ENCODE measurements at places on chromosomes 2 and 18.

DNA sequence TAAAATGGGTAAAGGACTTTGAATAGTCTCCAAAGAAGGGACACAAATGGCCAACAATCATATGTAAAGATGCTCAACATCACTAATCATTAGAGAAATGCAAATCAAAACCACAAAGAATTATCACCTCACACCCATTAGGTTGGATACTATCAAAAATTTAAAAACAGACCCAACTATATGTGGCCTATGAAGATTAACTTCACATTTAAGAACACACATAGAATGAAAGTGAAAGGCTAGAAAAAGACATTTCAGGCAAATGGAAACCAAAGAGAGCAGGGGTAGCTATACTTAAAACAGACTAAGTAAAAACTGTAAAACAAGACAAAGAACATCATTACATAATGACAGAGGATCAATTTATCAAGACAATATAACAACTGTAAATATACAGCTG lies 53.5 kb upstream of the ASPRV1 start:
- DNase-seq = no peak

- DNase-seq = no peak
Observed at GRCh38 chr2:105961599-105962146, 217.0 kb downstream of the NCK2 start.

- DNase-seq = no peak
Observed at GRCh38 chr18:6249170-6249569, 165.5 kb downstream of the L3MBTL4 start.

GRCh38 chr2:38123911-38124310 lies 48.0 kb upstream of the CYP1B1 start:
- DNase-seq = no peak

DNA sequence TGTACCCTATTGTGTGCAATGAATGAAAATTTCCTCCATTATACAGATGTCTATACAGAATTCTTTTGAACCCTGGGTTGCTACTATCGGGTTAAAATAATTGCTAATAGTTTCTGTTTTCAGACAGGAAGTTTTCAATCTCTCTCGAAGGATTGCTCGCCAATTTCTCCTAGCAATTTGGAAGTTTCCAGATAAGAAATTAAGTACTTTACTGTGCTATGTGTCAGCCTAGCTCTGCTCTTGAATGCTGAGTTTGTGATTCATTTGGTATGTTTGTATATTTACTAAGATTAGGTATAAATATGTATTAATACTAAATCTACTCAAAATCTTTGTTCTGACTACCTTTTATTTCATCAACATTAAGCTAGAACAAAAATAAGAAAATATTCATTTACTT lies 74.6 kb upstream of the ARL5A start:
- no peak for DNase-seq

DNA sequence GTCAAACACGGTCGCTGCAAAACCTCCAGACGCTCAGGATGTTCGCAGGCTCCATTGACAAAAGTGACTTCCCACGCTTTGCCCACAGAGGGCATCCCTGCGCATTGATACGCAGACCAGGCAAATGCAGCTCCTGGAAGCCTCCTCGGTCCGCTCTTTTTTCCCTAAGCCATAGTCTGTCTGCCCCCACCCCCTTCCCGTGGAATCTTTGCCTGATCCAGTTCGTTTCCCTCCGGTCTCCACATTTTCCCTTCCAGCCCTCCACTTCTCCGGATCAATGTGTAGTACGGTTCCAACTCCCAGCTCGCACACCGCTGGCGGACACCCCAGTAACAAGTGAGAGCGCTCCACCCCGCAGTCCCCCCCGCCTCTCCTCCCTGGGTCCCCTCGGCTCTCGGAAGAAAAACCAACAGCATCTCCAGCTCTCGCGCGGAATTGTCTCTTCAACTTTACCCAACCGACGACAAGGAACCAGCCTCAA lies at the start of gene DCC:
Gene DCC, plus strand, starts transcription at position 307 of the 481 bp plus-strand sequence. CDS start 591 bp downstream, outside the sequence.
- no peak for DNase-seq

DNA sequence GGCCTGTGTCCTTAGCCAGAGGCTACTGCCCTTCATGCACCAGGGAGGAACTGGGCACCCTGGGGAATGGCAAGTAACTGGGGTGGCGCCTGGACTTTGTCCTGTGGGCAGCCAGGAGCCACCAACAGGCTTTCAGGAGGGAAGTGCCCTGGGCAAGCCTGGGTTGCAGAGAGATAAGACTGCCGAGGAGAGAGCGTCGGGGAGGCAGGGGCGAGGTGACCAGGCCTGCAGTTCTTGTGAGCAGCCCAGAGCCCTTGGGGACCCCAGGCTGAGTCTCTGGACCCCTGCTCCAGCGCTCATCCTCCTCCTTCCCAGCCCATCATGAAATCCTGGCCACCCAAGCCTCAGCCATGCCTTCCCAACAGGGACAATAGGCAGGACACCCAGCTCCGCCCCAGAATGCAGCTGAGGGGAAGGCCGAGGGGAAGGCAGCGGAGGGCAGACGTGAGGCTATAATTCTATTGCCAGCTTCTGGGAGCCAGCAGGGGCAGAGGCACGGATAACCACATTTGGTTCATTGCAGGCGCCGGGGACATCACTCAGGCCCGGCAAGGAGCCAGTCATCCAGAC lies 25.1 kb downstream of the ADRA2B start:
- no peak for DNase-seq

- no peak for DNase-seq
Observed at GRCh38 chr18:56903686-56904085, 243.2 kb upstream of the BOD1L2 start.

GRCh38 chr2:2057125-2057721 lies 273.9 kb downstream of the MYT1L start:
- peak; percentile 82 for DNase-seq

DNA sequence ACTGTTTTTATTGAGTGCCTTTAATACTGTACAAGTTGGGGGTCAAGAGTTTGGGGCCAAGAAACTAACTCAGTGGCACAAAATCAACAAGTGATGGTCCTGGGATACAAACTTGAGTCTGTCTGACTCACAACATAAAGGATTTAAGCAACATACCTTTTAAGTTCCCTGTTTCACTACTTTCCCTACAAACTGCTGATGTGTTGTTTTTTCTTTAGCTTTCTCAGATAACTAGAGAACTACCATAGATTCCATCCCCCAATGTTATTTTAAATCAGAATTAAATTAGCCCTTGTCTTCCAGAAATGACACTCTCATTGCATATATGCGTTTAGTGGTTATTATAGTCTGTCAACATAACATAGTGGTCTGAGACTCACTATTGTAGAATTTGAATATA lies 58.1 kb upstream of the TTC21B start:
- DNase-seq = no peak

DNA sequence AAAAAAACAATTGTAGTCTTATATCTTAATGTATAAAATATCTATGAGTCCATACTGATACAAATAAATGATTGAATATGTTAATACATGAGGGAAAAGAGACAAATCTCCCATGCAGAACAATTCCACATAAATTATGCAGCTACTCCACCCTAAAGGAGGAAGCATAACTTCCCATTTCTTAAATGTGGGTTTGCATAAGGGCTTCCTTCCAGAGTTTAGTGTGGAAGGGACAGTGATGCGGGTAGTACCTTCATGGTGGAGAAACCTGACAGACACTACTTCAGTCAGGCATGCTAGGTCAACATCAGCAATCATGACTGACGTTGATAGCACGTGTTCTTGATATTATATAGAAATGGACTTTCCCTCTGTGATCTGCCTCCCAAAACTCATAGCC lies 146.9 kb upstream of the STON1 start:
- no peak for DNase-seq

GRCh38 chr2:144003460-144004075 lies 516.4 kb downstream of the ZEB2 start:
- DNase-seq = no peak

- DNase-seq = no peak
Observed at GRCh38 chr2:110983133-110983532, 137.6 kb upstream of the BCL2L11 start.

- DNase-seq = no peak
Observed at GRCh38 chr2:230541934-230542380, 126.0 kb downstream of the SP100 start.

- DNase-seq = no peak
Observed at GRCh38 chr2:96025194-96025492, 9.6 kb downstream of the GPAT2 start.

Measured in CD4-positive, alpha-beta T cell treated with Interferon alpha-2 for 1 hour (primary cell).